ENCODE measurements at places on chromosomes 7 and 10.

GRCh38 chr7:42445691-42446090 is 208.7 kb upstream of the GLI3 start:
- no peak for DNase-seq

DNA sequence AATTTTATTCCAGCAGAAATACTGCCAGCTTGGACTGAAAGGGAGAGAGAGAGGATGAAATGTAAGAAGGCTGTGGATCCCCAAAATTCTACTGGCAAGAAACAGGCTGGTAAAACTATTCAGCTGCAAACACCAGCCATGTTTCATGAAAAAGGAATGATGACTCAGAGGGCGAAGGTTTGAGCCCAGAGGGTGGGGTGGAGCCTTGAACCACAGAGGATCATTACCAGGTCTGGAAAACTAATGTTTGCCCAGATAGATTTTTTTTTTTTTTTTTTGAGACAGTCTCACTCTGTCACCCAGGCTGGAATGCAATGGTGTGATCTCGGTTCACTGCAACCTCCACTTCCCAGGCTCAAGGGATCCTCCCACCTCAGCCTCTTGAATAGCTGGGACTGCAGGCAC is 41.7 kb upstream of the NRF1 start:
- DNase-seq: peak; percentile 95

GRCh38 chr10:2914741-2915140 is 152.6 kb upstream of the PFKP start:
- DNase-seq: no peak

DNA sequence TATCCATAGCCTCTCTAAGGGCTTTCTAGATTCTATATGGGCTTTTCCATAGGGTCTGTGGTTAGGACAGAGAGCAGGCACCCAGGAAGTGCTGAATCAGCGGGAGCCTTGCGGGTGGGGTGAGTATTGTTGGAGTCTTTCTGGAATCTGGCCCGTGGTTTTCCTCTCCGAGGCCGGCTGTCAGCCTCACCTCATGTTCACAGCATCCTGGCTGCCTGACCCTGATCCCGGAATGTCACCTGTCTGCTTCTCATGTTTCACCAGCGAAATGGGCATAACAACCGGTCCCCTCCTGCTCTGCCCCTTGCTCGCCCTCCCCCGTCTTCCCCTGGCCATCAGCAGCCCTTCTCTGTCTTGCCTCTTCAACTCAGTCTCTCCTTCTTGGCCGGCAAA is 36.5 kb downstream of the DDIT4 start:
- DNase-seq: no peak

GRCh38 chr7:90747516-90747915 is 151.4 kb downstream of the CDK14 start:
- DNase-seq: no peak

- no peak for DNase-seq
These were observed 87.3 kb downstream of the DOCK4 start for GRCh38 chr7:112118581-112119566.

GRCh38 chr7:43123457-43123856 is 11.0 kb downstream of the HECW1 start:
- no peak for DNase-seq

DNA sequence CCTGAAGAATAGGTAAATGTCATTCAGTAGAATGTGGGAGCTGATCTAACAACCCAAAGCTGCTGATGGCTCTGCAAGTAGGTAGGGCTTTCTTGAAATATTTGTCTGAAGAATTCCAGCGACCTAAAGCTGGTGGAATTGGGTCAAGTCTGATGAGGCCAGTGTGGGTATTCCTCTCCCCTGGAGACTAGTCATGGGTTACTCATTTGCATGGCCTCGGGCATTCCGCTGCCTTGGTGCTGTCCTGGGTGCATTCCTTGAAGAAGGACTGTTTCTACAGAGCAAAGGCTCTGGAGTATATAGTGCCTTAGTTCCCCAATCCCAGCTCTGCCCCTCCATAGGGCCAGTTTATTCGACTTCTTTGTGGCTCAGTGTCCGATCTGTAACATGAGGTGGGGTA is 19.2 kb downstream of the PDK4 start:
- peak; percentile 78 for DNase-seq

DNA sequence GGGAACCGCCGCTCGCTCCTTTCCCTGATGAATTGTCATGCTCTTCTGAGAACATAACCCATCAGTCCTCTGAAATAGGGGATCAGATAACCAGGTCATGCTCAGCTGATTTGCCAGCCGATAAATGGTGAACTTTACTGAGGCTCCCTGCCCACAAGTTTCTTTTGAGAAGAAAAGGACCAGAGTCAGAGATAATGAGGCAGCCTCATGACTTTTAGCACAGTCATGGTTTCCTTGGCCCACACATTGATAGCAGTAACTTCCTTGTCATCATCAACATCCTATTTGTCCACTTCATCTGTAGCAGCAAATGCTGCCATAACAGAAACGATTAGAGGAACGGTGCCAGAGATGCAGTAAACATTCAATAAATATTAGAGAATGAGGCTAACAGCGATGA is 509.0 kb downstream of the GATA3 start:
- DNase-seq: no peak

DNA sequence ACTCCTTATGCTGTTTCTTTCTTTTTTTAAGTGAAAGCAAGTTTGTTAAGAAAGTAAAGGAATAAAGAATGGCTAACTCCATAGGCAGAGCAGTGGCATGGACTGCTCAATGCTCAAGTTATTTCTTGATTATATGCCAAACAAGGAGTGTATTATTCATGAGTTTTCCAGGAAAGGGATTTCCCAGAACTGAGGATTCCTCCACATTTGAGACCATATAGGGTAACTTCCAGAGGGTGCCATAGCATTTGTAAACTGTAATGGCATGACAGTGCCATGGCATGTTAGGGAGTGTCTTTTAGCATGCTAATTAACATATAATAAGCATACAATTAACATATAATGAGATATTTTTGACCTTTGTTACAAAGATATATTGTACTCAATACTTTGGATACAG is 1034.5 kb upstream of the PHF14 start:
- DNase-seq: peak; percentile 4

Data from RPMI7951 (cell line).